ENCODE measurements at places on chromosomes 13 and 19.

- no peak for DNase-seq
Measured at GRCh38 chr19:1844513-1845124, 3.7 kb downstream of the REXO1 start.

DNA sequence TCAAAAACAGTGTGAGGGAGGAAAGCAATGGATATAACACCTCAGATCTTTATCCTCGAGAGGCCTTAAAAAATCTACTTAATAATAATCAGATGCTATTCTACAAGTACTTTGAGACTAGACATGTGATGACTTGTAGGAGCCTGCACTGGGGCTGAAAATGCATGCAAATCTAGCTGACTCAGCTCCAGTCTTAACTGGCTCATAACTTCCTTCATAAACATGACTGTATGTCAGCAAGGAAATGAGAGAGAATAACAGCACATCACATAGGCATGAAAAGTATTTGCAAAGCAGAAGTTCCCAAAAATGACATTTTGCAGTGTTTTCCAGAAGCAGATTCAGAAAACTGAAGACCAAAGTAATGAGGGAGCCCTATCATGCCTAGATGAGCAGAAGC is 38.1 kb downstream of the PSG5 start:
- no peak for DNase-seq

GRCh38 chr19:58544591-58545285 is 874 bp downstream of the TRIM28 start:
- DNase-seq: no peak

- no peak for DNase-seq
Measured at GRCh38 chr13:84431646-84432045, 549.4 kb upstream of the SLITRK1 start.

GRCh38 chr19:47032171-47032811 is 12.7 kb downstream of the NPAS1 start:
- no peak for DNase-seq

DNA sequence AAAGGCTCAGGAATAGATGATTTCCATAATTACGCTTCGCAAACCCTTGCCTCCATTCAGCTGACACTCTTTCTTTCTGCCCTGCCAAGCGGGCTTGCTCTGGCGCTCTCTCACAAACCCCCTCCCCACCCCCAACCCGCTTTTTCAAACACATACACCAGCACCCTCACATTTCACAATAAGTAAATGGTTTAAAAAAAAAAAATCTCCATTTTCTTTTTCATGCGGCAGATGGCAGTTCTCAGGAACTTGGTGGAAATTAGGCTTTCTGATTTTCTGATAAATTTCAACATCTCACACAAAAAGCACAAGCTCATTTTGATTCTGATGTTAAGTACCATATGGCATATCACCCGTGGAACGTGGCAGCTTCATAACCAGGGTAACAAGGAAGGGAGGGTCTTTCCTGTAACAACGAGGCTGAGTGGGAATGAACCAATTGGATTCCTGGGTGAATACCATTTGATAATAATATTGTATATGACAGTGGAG is 43.8 kb downstream of the C13orf42 start:
- DNase-seq: no peak

DNA sequence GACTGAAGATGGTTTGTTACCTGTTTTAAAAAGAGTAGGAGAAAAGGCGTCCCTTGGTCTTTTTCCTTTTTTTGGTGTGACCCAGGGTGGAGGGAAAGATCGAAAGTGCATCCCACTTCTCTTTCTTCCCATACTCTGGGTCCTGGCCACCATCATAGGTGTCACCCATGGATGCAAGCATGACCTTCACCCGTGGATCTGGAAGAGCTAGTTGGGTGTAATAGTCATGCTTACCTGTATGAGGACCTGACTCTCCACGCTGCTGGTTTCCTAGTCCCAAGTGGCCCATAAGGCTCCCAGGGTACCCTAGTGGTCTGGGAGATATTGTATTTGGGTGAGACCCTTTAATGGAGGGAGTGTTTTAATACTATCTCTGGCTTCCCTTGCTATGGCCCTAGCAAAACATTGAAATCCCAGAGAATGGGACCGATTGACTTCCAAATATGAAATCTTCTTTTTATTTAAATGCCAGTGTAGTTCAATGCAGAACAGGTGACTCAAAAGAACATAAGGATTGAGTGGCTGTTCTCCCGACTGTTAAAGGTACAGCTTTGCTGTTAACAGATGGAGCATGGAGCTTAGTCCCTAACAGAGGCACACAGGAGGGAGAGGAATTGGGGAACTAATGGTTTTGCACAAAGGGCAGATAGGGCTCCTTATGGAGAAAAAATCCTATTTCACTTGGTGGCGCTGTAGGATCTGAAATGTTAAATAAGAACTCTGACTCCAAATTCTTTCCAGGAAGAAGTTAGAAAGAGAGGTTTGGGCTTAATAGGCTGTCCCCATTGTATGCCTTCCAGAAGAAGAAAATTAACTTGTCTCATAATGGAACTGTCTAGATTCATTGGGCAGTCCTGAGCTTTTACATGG is 7.0 kb upstream of the ZNF550 start:
- DNase-seq: no peak

DNA sequence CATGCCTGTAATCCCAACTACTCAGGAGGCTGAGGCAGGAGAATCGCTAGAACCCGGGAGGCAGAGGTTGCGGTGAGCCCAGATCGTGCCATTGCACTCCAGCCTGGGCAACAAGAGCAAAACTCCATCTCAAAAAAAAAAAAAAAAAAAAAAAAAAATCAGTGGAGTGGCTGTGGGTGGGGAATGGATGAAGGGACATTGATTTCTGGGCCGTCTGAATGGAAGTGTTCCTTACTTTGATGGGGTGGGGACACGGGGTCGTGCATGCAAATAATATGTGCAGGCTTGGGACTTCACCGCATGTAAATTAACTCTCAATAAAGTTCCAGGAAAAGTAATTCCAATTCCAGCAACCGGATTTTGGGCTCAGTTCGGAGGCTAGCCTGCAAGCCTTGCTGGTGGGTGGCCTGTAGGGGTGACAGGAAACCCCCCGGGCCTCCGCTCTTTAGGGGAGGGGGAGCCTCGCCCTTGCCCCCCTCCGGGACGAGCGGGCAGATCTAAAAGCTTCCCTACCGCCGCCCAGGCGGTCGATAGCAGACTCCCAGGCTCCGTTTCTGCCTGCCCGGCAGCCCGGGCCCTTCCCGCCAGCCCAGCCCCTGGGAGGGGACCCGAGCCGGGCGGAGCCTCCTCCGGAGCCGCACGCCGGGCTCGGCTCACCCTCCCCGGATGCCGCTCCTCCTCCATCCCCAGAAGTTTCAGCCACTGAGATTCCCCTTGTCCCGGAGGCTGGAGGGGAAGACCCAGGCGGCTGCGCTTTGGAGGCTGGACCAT is 48.0 kb upstream of the ADGRE5 start:
- DNase-seq: no peak

GRCh38 chr13:83943530-83944279 is 61.4 kb upstream of the SLITRK1 start:
- DNase-seq: no peak

DNA sequence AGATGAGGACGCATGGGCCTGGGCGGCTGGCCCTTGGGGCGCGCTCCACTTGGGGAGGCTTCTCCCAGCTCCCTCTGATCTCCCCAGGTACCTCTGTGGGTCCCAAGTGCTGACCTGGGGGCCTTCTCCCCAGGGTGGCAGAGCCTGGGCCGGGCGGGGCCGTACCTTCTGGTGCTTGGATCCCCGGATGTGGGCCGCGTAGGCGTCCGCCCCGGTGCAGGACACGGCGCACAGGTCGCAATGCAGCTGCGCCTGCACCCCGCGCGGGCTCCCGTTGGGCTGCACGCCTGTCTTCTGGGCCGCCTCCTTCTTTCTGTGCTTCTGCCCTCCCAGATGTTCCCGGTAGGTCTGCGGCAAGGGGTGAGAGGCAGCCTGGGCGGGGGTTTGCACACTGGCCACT is 41.1 kb upstream of the MATK start:
- no peak for DNase-seq

DNA sequence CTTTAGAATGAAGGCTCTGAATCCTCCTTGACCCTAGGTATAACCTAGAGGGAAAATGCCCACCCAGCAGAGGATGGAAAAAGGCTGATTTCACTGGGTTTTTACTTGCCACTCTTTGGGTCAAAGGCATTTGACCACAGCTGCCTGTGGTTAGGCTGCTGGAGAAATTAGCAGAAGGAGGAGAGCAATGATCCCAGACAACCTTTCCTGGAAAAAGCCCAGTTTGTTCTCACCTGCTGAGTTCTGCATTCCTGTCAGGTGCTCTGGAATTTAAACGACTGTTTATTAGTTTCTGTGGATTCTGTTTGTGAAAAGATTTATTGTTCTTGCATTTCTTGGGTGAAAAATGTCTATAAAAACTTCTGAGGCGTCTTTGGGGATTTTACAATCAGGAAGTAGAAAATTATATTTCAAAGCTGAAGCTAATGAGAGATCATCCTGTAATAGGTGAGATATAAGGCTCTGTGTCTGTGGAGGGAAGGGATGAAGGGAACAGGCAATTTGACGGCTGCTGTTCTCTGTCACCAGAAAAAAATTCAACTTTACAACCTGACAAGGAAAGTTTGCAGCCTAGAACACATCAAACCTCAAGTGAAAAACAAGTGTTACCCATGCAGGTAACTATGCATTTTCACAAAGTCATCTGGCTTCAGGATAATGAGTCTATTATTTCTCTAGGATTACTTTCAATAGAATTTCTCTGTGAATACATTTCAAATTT is 519.7 kb downstream of the DIAPH3 start:
- DNase-seq: no peak

GRCh38 chr19:46298479-46299003 is 1.7 kb downstream of the HIF3A start:
- DNase-seq: no peak

GRCh38 chr19:1620502-1620901 is 15.2 kb upstream of the UQCR11 start:
- DNase-seq: no peak

DNA sequence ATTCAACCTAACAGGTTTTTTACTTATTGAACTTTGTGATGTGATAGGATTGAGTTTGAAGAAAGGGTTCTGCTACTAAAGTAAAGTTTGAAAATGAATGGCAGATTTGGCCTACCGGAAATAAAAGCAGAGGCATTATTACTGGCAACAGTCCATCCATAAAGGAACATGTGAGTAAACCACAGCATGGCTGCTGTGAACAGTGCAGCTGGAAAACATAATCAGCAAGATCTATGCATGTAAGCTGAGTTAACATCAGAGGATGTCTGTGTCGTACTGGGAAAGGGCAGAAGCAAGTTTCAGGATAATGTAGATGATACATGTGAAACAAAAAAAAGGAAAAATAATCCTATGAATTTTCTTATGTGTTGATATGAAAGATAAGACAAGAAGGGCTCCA is 87.6 kb downstream of the CYSLTR2 start:
- DNase-seq: no peak

DNA sequence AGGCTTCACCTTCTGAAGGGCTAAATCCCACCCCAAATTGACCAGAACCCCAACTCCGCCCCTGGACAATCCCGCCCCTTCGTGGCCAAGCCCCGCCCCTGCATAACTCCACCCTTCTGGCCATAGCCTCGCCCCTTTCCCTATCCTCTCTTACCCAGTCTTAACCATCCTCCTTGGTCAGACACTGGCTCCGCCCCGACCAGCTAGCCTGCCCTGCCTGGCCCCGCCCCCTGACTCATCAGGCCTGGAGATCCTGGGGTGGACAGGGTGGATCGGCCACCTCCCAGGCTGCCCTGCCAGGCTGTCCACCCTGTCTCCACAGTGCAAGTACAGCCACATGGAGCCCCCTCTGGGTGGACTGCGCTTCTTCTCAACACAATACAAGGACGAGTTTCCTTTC is 8.0 kb upstream of the ZNF358 start:
- DNase-seq: no peak

- DNase-seq: no peak
Measured at GRCh38 chr19:58392945-58393724, 2.3 kb upstream of the RNF225 start.

- no peak for DNase-seq
Measured at GRCh38 chr19:57110592-57111328, 9.0 kb upstream of the USP29 start.

DNA sequence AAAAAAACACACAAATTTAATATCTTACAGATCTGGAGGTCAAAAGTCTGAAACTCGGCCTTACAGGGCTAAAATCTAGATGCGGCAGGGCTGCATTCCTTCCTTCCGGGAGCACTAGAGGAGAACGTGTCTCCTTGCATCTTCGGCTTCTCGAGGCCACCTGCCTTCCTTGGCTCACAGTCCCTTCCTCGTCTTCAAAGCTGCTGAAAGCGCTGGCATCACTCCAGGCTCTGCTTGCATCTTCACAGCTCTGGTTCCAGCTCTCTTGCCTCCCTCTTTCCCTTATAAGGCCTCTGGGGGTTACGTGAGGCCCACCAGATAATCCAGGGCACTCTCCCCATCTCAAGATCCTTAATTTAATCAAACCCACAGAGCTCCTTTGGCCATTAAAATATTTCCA is 10.5 kb downstream of the XRCC1 start:
- no peak for DNase-seq
